Effector memory CD4-positive, alpha-beta T cell (primary cell): ENCODE measurements at places on chromosomes 12 and 14.

DNA sequence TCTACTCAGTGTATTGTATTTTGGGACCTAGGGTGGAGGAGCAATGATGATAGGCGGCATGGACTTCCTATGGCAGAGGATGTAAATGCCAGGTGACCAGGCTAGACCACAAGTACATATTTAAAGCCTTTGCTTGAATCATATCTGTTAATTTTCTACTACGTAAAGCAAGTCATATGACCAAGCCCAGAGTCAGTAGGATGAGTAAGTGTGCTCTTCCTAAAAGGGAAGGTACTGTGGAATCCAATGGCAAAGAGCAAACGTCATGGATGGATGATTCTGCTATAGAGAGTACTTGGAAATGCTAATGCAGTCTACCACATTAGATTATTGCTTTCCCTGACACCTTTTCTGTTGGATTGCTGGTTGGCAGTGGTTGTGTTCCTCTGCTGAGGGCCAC, 16.8 kb downstream of the GPATCH2L start:
- DNase-seq = no peak

DNA sequence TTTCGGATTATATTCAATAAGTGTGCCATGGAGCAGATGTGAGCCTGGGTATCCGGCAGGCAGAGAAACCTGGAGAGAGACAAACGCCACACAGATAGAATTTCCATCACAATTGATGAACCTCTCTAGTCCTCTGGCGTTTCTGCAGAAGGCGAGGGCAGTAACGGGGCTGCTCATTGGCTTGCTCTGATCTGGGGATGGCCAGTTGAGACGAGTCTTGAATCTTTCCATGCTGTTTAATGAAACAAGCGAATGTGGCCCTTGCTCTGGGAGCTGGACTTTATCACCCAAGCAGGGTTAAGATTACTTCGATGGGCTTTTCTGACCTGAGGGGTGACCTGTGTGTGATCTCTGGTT, 42.4 kb upstream of the CLMN start:
- DNase-seq = no peak

DNA sequence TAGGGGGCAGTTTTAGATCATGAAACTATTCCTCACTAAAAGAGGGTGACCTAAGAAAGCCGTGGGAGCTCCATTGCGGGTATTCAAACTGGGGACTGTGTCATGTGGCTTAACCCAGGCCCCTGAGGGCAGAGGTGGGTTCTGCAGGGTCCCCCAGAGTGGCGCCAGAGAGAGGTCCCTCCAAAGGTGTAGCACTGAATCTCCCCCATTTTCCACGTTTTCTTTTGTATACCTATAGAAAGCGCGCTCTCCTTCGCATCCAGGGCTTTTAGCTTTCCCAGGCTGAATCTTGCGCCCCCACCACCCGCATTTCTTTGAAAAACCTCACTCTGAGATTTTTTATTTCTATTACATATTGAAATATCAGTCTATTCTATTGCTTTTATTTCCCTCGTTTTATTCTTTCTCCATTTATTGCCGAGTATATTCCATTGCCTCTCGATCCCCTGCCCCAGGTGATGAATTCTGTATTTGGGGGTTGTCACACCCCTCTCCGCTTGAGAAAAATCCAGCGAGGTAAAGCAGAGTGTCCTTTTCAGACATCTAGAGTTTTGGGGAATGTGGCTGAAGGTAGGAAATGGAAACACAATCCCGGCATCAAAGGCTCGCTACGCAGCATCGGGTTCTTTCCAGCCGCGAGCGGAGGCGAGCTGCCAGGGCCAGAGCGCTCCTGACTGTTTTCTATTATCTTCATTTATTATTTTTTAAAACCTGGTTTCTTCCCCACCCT, 870 bp upstream of the HOXC13 start:
- no peak for DNase-seq

GRCh38 chr12:75554556-75554880, 43.1 kb upstream of the KRR1 start:
- no peak for DNase-seq

- DNase-seq = no peak
These were observed 82.1 kb downstream of the TRAFD1 start for GRCh38 chr12:112207397-112207924.

- DNase-seq = no peak
These were observed 3.0 kb downstream of the HSP90B1 start for GRCh38 chr12:103933237-103933636.

- no peak for DNase-seq
These were observed 36.5 kb downstream of the DYNC1H1 start for GRCh38 chr14:102000902-102001301.

DNA sequence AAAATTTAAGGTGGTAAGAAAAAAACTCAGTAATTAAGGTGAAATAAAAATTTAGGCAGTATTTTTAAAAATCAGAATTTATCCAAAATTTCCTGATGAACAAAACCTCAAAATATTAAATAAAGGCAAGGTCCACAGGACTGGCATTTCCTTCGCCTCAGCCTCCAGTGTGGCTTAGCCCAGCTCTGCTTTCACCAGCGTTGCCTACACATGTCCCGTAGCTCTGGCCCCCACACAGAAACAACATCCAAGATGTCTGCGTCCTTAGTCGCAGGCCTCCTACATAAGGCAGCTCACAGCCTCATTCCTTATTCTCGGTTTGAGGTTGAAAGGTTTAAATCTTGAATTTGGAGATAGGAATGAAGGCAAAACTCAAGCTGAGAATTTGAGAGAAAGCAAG, 274.3 kb downstream of the SYT1 start:
- DNase-seq = no peak

- DNase-seq = no peak
These were observed 129.3 kb downstream of the HMGA2 start for GRCh38 chr12:65953631-65954030.

- DNase-seq = peak; percentile 80
These were observed 2.8 kb upstream of the RNASE4 start for GRCh38 chr14:20681348-20682126.

GRCh38 chr14:101028971-101029667, 125.6 kb upstream of the RTL1 start:
- DNase-seq = no peak

DNA sequence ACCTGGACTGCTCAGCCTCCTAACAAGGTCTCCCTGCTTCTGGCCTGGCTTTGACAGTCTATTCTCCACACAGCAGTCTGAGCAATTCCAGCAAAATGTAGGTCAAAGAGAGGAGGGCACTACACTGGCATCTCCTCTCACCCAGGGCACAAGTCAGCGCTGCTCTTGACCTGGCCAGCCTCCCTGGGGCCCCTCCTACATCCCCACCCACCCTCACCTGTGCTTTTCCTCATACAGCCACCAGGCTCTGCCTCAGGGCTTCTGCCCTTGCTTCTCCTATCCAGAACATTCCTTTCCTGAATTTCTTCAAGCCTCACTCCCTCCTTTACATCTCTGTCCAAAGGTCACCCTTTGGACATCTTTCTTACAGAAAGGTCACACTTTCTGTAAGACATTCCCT, 33.7 kb downstream of the GALNT4 start:
- no peak for DNase-seq

GRCh38 chr12:125050446-125050845, 14.8 kb upstream of the AACS start:
- DNase-seq = no peak

- DNase-seq = no peak
These were observed 21.3 kb downstream of the CLEC2A start for GRCh38 chr12:9910716-9911421.

GRCh38 chr14:64628940-64629408, 75.2 kb upstream of the PLEKHG3 start:
- DNase-seq = no peak

- no peak for DNase-seq
These were observed 1.5 kb upstream of the ULK1 start for GRCh38 chr12:131892711-131893604.

- no peak for DNase-seq
These were observed 97.8 kb downstream of the HMGA2 start for GRCh38 chr12:65922077-65922476.

DNA sequence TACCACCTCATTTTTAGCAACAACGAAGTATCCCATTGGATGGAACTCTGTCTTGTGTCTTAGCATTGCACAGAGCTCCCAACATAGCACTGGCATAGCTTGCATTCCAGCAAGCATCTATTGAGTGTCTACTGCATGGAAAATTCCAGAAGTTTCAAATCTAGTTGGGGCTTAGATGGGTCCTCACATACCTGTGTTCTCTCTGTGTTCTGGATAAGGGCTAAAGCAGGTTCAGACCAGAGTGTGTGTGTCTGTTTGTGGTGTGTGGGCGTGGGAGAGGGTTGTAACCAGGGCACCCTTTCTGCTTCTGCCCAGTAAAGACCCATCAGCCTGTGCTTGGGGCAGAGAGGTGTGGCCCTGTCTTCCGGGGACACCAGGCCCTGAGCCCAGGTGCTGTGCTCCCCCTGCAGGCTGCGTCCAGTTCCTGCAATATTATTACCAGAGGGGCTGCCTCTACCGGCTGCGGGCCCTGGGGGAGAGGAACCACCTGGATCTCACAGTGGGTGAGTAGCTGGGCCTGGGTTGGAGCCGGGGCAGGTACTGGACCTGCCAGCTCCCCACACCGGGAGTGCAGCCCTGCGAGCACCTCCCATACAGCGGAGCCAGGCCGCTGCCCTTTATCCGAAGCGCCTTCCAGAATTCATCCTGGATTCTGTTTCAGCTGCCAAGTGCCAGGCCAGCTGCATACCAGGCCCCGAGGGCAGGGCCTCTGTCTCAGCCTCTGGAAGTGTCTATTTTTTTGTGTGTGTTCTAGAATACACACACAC, 20.3 kb downstream of the RHOF start:
- DNase-seq = peak; percentile 64

GRCh38 chr14:53330441-53330840, 177.3 kb upstream of the DDHD1 start:
- no peak for DNase-seq

DNA sequence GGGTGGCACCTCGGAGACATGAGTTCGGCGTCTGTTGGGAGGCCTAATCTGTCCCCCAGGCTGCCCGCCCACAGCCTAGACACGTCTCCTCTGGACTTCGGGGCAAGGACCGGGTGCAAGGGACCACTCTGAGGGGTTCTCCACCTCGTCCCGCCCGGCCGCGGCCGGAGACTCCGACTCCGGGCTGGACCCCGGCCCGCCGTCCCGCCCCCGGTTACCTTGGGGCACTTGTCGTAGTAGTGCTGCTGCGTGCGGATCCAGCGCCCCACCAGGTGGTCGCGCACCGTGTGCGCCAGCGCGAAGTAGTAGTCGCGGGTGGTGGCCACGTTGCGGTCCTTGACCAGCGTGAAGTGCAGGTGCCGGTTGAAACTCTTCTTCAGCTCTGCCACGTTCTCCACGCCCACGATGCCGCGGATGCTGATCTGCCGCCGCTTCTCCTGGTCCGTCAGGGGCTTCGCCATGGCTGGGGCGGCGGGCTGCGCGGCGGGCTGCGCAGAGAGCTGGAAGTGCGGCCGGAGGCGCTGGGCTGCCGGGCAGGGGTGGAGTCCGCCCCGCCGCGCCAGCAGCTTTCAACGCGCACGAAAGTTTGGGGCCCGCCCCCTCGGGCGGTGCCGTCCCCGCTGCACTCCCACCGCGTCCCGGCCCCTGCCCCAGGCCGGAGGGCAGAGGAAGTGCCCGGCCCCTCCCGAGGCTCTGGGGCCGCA, at the start of gene PYGL:
TSS of gene PYGL (minus strand) at position 541 of the 704 bp plus-strand sequence. CDS start at position 461, 80 bp downstream.
- DNase-seq = no peak
